ENCODE measurements at places on chromosomes 6 and 20. TPM values are rescaled to one million over a fixed set of nuclear protein-coding genes. Genes with fewer than 3 reads are reported as not detected.

MCCD1 gene
- total RNA-seq = not detected

DNA sequence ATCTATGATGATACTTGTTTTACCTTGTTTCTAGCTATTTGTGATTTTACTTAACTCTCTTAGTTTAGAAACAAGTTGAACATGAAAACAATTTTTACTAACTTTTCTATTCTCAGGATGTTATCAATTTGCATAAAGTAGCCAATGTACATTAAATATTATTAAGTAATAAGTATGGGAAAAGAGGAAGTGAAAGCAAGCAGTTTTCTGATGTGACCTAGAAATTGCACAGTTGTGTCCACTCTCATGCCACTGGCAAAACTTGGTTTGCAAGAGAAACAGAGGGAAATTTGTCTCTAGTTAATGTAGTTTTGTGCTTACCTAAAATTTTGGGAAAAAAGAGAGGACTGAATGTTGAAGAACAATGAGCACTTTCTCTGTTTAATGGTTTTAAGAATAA is 19.2 kb upstream of the TSPYL1 start:
- DNase-seq = no peak
- H3K4me1 ChIP-seq = no peaks in the 10 kb centered on the region
- H3K36me3 ChIP-seq = no peaks in the 10 kb centered on the region
- H3K27me3 ChIP-seq = no peaks in the 10 kb centered on the region
- no peak overlapping the region for H3K4me3 ChIP-seq

DNA sequence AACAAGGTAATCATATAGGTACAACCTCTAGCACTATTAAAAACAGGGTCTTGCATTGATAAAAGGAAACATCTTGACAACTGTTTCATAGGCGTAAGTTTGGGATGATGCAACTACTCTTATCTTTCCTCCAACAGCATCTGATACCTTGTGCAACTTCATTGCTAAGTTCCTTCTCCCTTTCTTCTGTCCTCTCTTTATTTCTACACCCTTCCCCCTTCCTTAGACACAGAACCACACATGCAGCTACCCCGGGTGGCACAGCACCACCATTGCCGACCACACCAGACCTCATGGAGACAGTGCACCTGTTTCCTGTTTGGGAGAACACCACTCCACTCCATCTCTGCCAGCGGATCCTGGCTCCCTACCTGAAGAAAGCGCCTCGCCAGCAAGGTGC is 14.4 kb downstream of the MYB start:
- H3K27me3 ChIP-seq = no peaks in the 10 kb centered on the region
- H3K27ac ChIP-seq = no peak overlapping the region
- DNase-seq = no peak
- no peak overlapping the region for H3K4me3 ChIP-seq

GRIK2 gene
- 1.5 TPM for total RNA-seq

- DNase-seq = peak; percentile 94
- no peak overlapping the region for H3K27ac ChIP-seq
- no peaks in the 10 kb centered on the region for H3K4me1 ChIP-seq
- H3K4me3 ChIP-seq = no peak overlapping the region
- H3K36me3 ChIP-seq = no peaks in the 10 kb centered on the region
- no peaks in the 10 kb centered on the region for H3K27me3 ChIP-seq
Observed at GRCh38 chr6:26118999-26119398, 31.8 kb downstream of the HFE start.

GRCh38 chr6:29676981-29677601 is 3.9 kb downstream of the ZFP57 start:
- peaks cover 15% of the 10 kb centered on the region for H3K4me1 ChIP-seq
- H3K27me3 ChIP-seq = no peaks in the 10 kb centered on the region
- H3K36me3 ChIP-seq = no peaks in the 10 kb centered on the region
- H3K27ac ChIP-seq = peak overlapping the region; percentile 98

PXDC1 gene
- total RNA-seq = 16.1 TPM

KCNK17 gene
- not detected for total RNA-seq

DNA sequence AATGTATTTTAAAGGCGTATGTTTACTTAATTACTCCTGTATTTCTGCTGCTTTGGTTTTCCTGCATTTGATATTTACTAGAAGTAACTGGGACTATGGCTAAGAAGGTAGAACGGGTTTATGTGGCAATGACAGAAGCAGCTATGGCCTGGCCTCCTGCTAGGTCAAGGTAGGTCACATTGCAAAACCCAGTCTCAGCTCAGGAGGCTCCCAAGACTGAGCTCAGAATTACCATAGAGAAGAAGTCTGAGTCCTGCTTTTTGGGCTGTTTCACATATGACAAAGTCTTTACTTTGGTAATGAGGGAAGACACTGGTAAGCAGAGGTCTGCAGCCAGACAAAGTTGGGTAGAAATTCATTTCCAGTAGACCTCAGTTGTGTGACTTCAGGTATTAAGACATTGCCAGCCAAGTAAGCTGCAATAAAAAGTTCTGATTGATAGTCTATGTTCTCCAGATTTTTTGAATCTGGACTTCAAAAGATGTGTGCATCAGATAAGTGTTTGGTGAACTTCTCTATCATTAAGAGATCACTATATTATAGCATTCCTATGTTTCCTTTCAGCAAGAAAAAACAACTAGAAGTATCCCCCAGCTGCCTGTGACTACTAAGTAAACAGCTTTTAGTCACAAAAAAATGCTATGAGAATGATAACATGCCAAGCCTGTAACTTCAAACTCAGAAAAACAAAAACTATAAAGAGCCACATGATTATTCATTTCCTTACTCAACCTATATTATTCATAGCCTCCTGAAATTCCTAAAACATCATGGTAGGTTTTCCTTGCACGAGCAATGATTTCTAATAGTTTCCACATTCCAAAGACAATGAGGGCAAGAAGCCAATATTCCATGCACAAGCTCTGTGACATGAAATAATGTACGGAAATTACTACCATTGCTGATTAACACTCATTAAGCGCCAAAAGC is 312.3 kb downstream of the HAO1 start:
- no peaks in the 10 kb centered on the region for H3K4me1 ChIP-seq
- no peak overlapping the region for H3K27ac ChIP-seq
- no peaks in the 10 kb centered on the region for H3K27me3 ChIP-seq
- H3K36me3 ChIP-seq = no peaks in the 10 kb centered on the region

- H3K27ac ChIP-seq = peak overlapping the region; percentile 95
- H3K36me3 ChIP-seq = no peaks in the 10 kb centered on the region
- H3K27me3 ChIP-seq = no peaks in the 10 kb centered on the region
- H3K4me3 ChIP-seq = peak overlapping the region; percentile 63
Observed at GRCh38 chr6:35496036-35496840, 641 bp downstream of the TEAD3 start.

SOX4 gene
- 60.6 TPM for total RNA-seq

SMOC2 gene
- total RNA-seq = 2.9 TPM

C6orf15 gene
- not detected for total RNA-seq

DNA sequence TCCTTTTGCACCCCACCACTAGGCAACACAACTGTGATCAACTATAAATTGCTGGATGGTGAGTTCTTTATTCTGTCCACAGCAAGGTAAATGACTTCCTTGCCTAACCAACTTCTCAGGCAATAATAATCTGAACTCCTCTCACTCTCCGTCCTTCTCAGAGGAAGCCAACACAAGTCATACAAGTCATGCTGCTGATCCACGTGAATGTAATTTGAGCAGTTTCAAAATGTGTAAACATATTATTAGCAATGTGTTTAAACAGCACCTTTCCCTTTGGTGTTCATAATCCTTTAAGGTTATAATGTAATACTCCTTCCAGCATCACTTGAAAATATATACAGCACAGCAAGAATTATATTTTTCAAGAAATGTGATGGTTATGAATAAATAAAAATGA is 127.9 kb downstream of the QRSL1 start:
- H3K36me3 ChIP-seq = no peaks in the 10 kb centered on the region
- H3K4me1 ChIP-seq = no peaks in the 10 kb centered on the region
- no peak overlapping the region for H3K27ac ChIP-seq
- no peaks in the 10 kb centered on the region for H3K27me3 ChIP-seq

RSPH4A gene
- total RNA-seq = 0.21 TPM

GRCh38 chr6:25686856-25687255 is 34.8 kb downstream of the SCGN start:
- DNase-seq = no peak
- H3K4me1 ChIP-seq = no peaks in the 10 kb centered on the region
- H3K27me3 ChIP-seq = no peaks in the 10 kb centered on the region
- H3K4me3 ChIP-seq = no peak overlapping the region
- no peak overlapping the region for H3K27ac ChIP-seq

- no peaks in the 10 kb centered on the region for H3K27me3 ChIP-seq
- H3K4me1 ChIP-seq = no peaks in the 10 kb centered on the region
- no peak for DNase-seq
- H3K4me3 ChIP-seq = no peak overlapping the region
- H3K36me3 ChIP-seq = no peaks in the 10 kb centered on the region
Observed at GRCh38 chr6:47075168-47075567, 33.0 kb upstream of the ADGRF1 start.

GRCh38 chr6:17408081-17408480 is 14.7 kb downstream of the CAP2 start:
- H3K36me3 ChIP-seq = no peaks in the 10 kb centered on the region
- no peaks in the 10 kb centered on the region for H3K27me3 ChIP-seq
- H3K4me3 ChIP-seq = no peak overlapping the region
- H3K27ac ChIP-seq = peak overlapping the region; percentile 62
- H3K4me1 ChIP-seq = peaks cover 13% of the 10 kb centered on the region
- DNase-seq = no peak

IRF4 gene
- not detected for total RNA-seq

LY6G6D gene
- not detected for total RNA-seq

DNA sequence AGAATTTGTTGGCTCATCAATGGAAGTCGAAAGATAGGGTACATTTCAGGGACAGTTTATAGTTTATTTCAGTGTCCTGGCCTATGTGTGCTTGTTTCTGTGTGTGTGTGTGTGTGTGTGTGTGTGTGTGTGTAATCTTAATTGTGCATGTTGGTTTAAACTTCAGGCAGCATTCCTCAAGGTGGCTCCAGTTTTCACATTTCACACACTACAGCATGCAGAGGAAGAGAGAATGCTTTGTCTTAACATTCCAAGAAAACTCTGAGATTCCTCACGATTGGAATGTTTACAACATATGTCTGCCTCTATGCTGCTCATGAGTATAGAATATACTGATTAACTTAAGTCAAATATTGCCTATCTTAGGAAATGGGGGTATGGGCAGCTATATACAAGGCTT is 332.6 kb upstream of the EPHA7 start:
- DNase-seq = no peak
- H3K4me3 ChIP-seq = no peak overlapping the region
- H3K27me3 ChIP-seq = no peaks in the 10 kb centered on the region
- H3K36me3 ChIP-seq = no peaks in the 10 kb centered on the region
- no peaks in the 10 kb centered on the region for H3K4me1 ChIP-seq

DNA sequence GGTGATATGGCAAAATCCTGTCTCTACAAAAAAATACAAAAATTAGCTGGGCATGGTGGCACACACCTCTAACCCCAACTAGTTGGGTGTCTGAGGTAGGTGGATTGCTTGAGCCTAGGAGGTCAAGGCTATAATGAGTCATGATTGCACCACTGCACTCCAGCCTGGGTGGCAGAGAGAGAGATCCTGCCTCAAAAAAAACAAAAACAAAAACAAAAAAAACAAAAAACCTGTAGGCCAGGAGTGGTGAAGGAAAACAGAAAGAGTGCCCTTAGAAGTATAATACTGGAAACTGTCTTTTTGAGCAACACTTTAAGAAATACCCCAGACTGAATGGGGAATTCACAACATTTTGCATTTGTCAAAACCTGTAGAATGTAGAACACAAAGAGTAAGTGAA is 85.3 kb downstream of the JARID2 start:
- H3K4me3 ChIP-seq = no peak overlapping the region
- no peak overlapping the region for H3K27ac ChIP-seq
- peaks cover 23% of the 10 kb centered on the region for H3K4me1 ChIP-seq

DNA sequence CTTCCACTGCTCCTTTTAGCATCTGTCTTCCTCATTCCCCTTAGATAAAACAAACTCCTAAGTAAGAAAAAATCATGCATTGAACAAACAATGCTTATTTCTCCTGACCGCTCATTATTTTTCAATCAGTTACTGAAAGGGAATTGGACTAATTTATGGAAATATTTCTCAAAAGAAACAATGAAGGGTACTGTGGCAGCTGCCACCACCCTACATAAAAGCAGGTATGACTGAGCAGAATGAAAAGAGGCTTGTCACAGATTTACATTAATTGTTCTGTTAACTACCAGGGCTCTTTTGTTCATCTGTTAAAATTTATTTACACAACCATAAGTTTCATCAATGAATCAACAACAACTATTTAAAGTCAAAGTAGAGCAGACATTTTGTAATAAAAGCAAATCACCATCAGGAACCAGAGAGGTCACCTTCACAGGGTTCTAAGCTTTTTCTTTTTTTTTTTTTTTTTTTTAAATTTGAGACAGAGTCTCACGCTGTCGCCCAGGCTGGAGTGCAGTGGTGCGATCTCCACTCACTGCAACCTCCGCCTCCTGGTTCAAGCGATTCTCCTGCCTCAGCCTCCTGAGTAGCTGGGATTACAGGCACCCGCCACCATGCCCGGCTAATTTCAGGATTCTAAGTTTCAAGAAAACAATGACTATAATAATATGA is 204.0 kb downstream of the PTPRK start:
- no peak for DNase-seq
- H3K27ac ChIP-seq = peak overlapping the region; percentile 84
- H3K4me1 ChIP-seq = peaks cover 89% of the 10 kb centered on the region
- H3K27me3 ChIP-seq = no peaks in the 10 kb centered on the region

GPR63 gene
- total RNA-seq = 1.7 TPM

CAGE1 gene
- 0.09 TPM for total RNA-seq

BMP2 gene
- 343 TPM for total RNA-seq

MRAP2 gene
- total RNA-seq = 8.7 TPM

DNA sequence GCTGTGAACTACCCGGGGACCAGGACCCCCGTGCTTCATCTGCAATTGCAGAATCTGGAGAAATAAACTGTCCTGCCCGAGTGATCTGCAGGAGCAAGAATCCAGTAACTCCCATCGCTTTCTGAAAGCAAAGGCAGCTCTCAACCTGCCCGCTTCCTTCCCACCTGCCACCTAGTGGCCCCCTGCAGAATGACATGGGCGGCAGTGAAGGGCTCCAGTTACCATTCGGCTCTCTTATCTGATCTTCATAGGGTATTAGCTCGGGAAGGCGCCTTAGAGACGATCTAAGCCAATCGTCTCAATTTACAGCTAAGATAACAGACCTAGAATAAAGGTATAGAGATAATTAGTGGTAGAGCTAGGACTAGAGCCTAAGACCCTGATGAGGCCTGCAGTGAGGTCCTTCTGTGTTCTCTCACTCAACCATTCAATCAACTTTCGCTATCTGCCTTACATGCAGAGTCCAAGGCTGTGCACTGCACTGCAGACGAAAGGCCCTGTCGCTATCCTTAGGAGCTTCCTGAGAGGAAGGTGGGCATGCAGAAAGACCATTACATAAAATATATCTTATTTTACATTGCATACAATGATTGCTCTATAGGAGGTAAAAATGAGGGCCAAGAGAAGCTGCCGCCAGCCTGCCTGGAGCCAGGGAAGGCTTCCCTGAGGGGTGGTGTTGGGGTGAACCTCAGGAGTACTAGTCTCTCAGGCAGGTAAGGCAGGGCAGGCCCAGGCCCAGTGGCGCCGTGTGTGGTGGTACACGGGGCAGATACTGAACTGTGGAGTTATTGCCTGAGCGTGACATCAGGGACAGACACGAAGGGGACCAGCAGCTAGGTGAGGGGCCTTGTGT is 7.1 kb upstream of the PSMG4 start:
- H3K4me3 ChIP-seq = no peak overlapping the region
- H3K36me3 ChIP-seq = no peaks in the 10 kb centered on the region
- no peak overlapping the region for H3K27ac ChIP-seq
- H3K27me3 ChIP-seq = peaks cover 5% of the 10 kb centered on the region
- peak; percentile 80 for DNase-seq
